ENCODE measurements at places on chromosomes 7 and 10. TPM values are rescaled to one million over a fixed set of nuclear protein-coding genes. Genes with fewer than 3 reads are reported as not detected.
A peak's percentile ranks its signal among the peaks of the same experiment; 100 is the strongest.

Gene PTPN12
- total RNA-seq = 39.5 TPM

GRCh38 chr7:55174856-55175255 lies 156.0 kb downstream of the EGFR start:
- DNase-seq = no peak

Gene LIPK
- total RNA-seq = not detected

- no peak for DNase-seq
Observed at GRCh38 chr10:82814635-82815034, 939.6 kb downstream of the NRG3 start.

Gene GLRX3
- 129 TPM for total RNA-seq

GRCh38 chr10:366186-366585 lies 230.9 kb downstream of the ZMYND11 start:
- DNase-seq = no peak

DNA sequence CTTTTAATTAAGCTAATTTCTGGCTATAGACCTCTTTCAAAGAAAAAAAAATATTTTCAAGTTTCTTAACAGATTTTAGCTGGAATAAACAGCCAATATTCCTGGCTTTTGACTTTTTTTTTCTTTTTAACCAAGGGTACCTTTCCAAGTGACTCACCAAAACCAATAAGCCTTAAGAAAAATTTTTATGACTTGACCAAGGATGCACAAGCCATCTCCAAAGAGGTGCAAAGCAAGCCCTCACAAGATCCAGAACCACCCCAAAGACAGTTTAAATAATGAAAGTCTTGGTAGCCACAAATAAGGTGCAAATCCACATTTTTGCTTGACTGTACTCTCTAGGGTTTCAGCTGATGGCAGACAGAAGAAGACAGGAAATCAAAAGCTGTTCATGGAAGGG lies 76.5 kb downstream of the MAPK8 start:
- no peak for DNase-seq

GRCh38 chr7:105974471-105974870 lies 11.4 kb downstream of the CDHR3 start:
- DNase-seq = no peak

Gene CCDC146
- 0.43 TPM for total RNA-seq

- DNase-seq = no peak
Observed at GRCh38 chr10:36500266-36500665, 625.1 kb upstream of the ANKRD30A start.

- DNase-seq = no peak
Observed at GRCh38 chr7:141103847-141104429, 30.1 kb downstream of the TMEM178B start.

GRCh38 chr10:6780008-6780677 lies 200.1 kb upstream of the PRKCQ start:
- DNase-seq = no peak

GRCh38 chr10:45581582-45582385 lies 90.8 kb downstream of the ZFAND4 start:
- DNase-seq = no peak

Gene NODAL
- total RNA-seq = not detected

Gene CYP51A1
- total RNA-seq = 220 TPM

GRCh38 chr7:92747041-92747835 lies 89.1 kb downstream of the CDK6 start:
- DNase-seq = no peak

Gene ATRNL1
- 41.9 TPM for total RNA-seq

DNA sequence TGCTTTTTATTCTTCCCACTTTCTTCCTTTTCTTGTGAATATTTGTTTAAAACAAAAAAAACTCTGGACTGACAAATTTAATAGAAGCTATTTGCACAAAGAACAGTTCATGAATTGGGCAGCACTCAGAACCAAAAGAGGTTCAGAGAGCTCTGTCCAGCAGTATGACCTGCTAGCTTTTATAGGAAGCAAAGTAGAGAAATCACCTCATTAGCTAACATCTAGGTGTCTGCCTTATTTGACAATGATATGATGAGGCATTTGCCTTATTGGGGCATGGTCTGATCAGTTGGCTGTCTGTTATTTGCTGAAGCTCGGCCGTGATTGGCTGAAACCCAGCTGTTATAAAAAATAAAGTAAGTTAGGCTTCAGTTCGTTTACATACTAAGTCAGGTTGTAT lies 819 bp upstream of the TRIM4 start:
- no peak for DNase-seq

Gene ENKUR
- 1.8 TPM for total RNA-seq

DNA sequence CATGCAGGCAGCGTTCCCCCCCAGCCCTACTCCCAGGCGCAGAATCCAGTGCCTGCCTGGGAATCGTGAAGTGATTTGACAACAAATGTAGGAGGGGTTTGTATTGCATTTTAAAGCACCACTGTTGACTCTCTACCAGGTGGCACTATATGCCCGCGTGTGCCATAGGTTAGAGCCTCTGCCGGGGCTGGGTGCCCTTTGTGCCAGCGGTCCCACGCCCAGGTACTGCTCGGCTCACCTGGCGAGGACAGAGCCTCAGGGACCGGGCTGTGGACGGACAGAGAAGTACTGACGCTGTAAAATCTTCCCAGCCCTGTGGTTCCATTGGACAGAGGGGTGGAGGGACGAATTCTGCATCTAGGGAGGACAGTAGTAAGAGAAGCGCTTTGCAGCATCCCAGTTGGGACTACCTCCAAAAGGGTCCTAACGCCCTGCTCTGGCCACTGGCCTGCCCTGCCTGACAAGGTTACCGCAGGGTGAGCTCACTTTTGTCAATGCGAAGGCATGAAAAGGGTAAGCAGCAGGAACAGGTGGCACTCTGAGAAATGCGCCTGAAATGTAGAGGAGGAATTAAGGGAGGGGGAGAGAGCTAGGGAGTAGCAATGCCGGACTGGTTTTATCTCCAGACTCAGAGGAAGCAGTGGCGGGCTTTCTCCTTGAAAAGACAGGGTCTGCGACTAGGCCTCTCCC lies 788 bp upstream of the CACNA2D1 start:
- no peak for DNase-seq

- no peak for DNase-seq
Observed at GRCh38 chr7:117698018-117698417, 175.2 kb downstream of the CTTNBP2 start.

Gene PARP12
- total RNA-seq = 15.1 TPM

DNA sequence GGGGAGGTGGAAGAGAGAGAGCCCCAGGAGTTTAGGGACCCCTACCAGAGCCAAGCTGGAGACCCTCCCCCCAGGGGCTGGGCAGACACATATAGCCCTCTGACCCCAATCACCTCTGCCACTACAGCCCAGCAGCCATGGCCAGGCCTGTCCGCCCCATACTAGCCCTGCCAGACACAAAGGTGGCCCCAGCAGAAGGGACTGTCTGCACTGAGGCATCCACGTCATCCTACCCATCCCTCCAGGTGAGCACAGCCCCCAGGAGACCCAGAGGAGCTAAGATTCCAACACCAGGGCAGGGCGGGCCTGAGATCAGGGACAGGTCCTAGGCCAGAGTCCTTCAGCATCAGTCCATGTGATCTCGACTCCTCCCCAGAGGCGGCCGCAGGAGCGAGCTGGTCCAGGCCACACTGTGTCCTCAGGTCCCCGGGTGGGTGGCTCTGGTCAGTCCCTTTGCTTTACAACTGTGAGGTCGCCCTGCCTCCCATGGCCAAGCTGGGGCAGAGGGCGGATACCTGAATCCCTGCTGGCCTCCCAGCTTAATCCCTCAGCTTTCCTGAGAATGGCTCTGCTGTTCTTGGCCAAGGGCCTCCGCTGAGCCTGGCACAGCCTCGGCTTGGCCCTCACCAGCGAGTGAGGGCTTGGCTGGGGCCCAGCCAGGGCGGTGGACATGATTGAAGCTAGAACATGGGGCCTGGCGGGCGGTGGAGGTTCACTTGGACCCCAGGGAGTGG lies 14.3 kb upstream of the ELN start:
- DNase-seq = no peak

- no peak for DNase-seq
Observed at GRCh38 chr10:88270871-88271713, 312.0 kb downstream of the RNLS start.

DNA sequence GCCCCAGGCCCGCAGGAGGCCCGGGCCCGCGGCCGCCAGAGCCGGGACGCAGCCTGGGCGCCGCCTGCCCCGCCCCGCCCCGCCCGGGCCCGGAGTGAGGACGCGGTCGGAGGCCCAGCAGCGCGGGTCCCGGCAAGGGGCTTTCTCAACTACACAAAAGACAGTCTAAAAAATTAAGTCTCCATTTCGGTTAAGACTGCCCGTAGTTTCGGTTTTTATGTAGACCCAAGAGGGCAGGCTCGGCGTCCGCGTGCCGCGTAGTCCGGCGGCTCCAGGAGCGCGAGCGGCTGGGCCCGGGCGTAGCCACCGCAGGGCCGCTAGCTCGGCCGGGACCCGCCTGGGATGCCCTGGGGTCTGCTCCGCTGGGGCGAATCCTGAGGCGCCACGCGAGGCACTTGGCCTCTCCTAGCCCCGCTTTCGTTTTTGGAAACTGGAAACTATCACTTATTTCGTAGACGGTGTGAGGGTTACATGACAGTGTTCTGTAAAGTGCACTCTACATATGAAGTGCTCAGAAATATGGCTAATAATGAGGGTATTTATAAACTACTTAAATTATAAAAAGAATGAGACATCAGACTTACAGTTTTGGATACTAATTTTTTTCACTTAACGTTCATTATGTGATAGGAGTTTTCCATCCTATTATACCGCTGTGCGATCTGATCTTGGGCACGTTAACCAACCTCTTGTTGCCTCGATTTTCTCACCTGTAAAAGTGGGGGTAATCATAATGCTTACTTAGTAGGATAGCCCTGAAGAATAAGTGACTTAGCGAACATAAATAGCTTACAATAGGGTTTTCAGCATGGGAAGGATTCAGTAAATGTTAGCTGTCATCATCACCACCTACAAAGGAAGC lies 573 bp downstream of the BLVRA start:
- peak; percentile 32 for DNase-seq

GRCh38 chr7:97015279-97015678 lies 9.4 kb downstream of the DLX5 start:
- DNase-seq = no peak

GRCh38 chr7:94276795-94277194 lies 117.9 kb upstream of the COL1A2 start:
- DNase-seq = peak; percentile 76

DNA sequence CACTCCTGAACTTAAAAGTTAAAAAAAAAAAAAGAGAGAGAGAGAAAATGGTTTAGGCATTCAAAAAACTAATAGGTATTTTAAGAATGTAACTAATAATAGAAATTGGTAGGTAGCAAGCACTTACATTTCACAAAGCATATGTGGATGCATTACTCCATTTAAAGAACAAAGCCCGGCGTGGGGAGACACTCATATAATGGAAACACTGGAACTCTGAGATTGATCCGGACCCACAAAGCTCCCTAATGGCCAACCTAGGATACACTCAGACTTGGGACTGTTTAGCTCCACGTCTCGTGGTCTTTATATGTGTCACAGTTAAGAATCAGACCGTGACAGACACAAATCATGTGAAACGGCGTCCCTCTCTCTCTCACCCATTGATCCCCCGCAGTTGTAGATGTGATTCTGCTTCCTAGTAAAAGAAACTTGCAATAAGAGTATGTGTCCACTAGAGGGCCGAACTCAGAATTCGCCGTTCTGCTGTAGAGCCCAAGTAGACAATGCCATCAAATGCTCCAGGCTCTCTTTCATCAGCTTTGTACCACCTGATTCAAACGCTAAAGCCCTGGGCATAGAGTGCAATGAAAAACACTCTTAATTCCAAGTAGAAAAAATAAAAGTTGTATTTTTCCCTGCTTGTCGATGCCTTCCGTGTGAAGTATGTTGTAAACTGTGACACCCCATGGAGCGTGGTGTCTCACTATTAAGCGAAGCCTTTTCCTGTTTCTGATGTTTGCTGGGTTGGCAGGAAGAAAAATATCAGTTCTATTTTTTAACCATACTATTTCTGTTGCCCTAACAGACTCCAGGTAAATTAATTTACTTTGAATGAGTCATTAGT lies 429.0 kb upstream of the MTPN start:
- DNase-seq = peak; percentile 85

GRCh38 chr10:87505366-87506111 lies 846 bp downstream of the MINPP1 start:
- peak; percentile 50 for DNase-seq

Data from SK-MEL-5 (cell line).